NCI-H2081 (cell line): ENCODE measurements at places on chromosomes 5 and 9.

GRCh38 chr5:135977375-135977928 is 22.7 kb upstream of the LECT2 start:
- DNase-seq, result no peak

- no peak for DNase-seq
These were observed 11.3 kb downstream of the CYSTM1 start for GRCh38 chr5:140186267-140186671.

GRCh38 chr9:125509476-125509875 is 197.5 kb downstream of the MAPKAP1 start:
- no peak for DNase-seq

GRCh38 chr5:174943785-174944184 is 219.4 kb downstream of the MSX2 start:
- DNase-seq, result no peak

GRCh38 chr9:73183917-73184861 is 32.5 kb downstream of the ANXA1 start:
- peak; percentile 36 for DNase-seq

GRCh38 chr5:80963521-80963895 is 3.3 kb downstream of the RASGRF2 start:
- no peak for DNase-seq

DNA sequence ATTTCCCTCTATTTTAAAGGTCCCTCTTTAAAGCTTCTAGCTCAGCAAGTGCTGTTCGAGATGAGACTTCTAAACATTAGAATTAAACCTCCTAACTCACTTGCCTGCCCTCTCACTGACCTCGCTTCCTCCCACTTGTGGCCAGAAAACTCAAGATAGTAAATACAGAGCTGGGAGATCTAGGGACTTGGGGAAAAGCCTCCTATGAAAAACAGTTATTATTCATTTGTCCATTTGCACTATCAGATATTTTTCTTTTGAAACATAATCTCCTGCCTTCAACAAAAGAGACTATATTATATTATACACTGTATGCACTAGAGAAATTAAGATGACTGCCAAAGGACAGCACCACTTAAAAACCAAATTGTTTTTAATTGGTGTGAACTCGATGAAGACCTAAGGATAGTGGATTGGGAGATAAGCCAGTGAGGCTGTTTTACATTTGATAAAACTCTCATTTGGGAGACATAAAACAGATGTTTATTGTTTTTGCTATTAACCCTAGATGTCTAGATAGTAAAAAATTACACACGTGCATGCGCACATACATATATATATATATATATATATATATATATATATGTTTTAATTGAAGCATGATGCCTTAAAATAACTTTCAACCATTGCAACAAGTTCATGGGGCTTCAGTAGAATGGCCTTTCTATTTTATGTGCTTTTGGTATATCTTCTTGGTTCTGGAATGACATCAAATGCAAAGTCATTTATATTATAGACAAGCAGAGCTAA is 229.4 kb downstream of the ADAMTSL1 start:
- no peak for DNase-seq

DNA sequence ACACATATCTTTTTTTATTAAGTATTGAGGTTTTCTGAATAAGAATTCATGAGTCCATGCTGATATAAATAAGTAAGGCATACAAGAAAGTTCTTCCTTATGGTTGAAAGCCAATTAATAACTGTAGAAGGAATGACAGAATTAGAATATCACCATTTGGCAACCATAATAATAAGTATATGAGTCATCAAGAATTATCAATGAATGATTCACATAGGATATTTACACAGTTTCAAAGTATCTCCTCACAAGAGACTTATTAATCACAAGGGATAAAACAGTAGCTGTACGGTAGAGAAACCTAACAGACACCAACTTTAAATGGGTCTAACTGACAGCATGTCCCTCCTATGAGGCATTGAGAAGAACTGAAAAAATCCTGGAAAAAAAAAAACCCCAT is 161.6 kb downstream of the NR3C1 start:
- DNase-seq, result no peak

DNA sequence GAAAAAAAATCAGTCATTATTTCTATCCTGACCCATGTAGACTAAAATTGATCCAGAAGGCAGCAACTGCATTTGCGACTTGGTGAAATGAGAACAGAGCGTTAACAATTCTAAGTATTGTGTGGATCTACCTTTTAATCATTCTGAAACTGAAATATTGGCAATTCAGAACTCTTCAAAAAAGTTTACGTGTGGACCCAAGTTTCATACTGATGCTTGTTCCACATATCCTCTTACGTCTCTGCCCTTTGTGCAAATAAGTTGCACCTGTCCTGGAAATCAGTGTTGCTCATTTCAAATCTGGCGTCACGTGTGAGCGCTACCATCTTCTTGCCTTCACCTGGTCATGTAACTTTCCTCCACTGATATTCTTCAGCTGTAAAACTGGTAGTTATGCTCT is 74.7 kb downstream of the NTRK2 start:
- DNase-seq, result no peak

DNA sequence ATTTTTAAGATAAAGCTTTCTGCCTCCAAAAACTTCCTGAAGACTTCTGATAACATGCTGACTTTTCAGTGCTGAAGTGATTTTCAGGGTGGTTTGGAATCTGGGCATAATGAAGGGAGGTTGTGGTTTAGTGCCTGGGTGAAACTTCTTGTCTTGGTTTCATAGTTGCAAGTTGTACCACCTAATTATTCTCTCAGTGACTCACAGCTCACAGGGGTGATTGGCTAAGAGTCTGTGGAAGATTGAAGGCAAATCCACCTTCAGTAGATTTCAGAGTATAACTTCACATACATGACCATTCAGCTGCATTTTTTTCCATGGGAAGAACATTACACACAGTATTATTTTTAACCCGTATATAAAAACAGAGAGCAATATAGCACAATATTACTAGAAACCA is 199.9 kb downstream of the PTTG1 start:
- DNase-seq, result no peak

DNA sequence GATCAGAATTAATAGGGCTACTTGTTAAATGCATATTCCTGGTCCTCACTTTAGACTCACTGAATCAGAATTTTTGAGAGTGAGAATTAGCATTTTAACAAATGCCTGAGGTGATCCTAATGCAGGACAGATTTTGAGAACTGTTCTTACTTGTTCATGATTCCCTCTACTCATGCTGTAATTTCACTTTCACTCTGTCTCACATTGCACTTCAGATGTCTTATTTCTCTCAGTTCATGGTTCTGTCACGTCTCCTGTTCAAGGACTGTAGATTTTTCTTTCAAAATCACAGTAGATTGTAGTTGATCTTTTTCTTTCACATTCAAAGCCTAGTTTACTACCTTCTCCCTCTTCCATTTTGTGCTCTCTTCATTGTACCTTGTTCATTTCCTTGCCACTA is 54.3 kb downstream of the ADGRV1 start:
- DNase-seq, result no peak

- no peak for DNase-seq
These were observed 46.3 kb upstream of the NR3C1 start for GRCh38 chr5:143449772-143450171.

DNA sequence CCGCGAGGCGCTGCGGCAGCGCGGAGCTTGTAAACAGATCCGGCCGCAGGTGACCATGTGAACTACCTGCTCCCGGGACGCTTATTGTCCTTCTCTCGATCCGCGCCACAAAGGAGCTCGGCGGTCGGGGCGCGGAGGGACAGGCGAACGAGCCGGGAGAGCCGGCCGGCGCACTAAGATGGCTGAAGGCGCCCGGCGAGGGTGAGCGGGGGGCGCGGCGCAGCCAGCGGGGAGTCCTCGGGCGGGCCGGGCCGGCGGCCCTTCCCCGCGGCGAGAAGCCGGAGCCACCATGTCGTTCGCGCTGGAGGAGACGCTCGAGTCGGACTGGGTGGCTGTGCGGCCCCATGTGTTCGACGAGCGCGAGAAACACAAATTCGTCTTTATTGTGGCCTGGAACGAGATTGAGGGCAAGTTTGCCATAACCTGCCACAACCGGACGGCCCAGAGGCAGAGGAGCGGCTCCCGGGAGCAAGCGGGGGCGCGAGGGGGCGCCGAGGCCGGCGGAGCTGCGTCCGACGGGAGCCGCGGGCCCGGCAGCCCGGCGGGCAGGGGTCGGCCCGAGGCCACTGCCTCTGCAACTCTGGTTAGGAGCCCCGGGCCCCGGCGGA is 535 bp downstream of the JMY start:
- DNase-seq, result peak; percentile 27

GRCh38 chr5:7650755-7651154 is 200.2 kb downstream of the CFAP90 start:
- DNase-seq, result no peak

GRCh38 chr9:129313331-129313955 is 135.4 kb upstream of the IER5L start:
- no peak for DNase-seq

GRCh38 chr9:31519011-31519410 is 865.4 kb upstream of the ACO1 start:
- no peak for DNase-seq

- DNase-seq, result no peak
These were observed 2223.1 kb upstream of the C9orf72 start for GRCh38 chr9:29796291-29796952.

DNA sequence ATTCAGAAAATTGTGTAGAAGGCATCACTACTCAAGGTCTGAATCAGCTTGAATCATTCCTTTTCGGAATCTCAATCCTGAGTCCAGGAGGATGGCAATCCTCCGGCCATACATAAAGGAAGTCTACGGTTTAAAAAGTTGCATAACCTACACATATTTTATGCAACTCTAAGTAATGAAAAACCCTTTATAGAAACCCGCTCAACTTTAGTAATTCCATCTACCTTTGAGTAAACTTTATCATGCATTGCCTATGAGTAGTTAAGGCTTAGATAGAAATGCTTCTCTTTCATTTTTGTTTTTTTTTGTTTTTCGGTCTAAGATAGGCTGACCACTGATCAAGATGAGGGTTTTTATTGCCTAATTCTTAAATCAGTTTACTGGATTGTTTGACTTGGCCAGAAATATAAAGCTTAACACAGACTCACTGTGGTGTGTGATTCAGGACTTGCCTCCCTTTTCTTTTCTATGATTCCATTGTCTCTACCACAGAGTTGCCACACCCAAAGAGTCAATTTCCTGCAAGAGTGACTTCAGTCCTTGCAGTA is 85.0 kb downstream of the LURAP1L start:
- DNase-seq, result peak; percentile 25

DNA sequence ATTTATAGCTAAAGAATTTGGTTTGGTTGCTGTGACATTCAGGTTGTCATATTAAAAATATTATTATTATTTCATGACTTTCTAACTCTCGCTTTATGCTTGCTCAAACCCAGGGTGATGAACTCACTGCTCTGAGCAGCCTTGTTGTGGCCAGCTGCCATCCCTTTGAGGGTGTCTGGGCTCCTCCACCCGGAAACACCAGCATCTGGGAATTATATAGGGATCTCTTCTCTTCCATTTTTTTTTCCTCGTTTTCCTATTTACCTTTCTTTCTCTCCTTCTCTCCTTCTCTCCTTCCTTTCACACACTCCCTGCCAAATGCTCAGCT is 355.8 kb upstream of the SMARCA2 start:
- DNase-seq, result no peak

DNA sequence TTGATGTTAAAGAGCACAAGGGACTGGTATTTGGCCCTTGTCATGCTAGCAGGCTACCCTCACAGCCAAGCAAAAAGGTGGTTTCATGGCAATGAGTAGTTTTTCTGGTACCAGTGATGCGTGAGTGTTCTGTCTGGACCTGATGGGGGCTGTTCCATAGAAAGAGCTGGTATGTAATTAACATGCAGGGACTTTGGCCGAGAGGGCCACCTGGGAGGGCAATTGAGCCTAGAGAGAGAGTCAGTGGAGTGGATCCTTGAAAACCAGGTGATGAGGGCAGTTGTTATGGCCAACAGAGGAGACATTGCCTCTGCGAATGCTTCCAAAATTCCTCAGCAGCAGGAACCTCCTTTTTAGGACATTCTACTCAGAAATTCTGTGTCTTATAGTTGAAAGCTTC is 383.3 kb downstream of the PSAT1 start:
- DNase-seq, result no peak

GRCh38 chr5:127562252-127562651 is 44.8 kb downstream of the PRRC1 start:
- DNase-seq, result no peak

DNA sequence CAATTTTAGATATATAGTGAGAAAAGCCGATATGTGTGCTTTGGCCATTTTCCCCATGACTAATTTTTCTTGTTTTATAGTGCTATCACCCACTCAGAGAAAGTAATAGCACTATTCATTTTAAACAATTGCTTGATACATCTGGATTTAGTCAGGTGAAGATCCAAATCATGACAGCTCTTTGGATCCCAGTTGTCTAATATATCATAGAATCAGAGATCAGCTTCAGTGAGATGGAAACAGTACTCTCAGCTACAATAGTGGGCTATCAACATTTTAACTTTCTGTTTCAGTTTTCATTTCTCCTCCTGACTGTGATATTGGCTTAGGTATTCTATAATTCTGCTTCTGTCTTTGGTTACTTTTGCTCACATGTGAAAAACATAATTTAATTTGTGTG is 38.7 kb downstream of the VCAN start:
- DNase-seq, result no peak

DNA sequence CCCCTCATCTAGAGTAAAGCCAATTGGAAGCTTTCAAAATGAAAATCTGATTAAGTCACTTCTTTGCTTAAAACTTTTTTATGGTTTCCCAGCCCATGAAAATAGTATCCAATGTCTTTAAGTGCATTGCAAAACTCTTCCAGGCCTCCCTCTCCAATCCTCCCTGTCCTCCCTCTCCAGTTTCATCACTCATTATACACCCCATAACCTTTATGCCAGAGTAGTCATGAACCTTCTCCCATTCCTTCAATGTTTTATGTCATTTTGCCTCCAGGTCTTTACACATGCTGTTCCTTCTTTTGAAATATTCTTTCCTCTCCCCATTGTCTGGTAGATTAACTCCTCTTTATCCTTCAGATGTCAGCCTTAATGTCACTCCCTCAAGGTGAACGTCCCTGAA is 8.1 kb upstream of the ZNF354A start:
- DNase-seq, result no peak

DNA sequence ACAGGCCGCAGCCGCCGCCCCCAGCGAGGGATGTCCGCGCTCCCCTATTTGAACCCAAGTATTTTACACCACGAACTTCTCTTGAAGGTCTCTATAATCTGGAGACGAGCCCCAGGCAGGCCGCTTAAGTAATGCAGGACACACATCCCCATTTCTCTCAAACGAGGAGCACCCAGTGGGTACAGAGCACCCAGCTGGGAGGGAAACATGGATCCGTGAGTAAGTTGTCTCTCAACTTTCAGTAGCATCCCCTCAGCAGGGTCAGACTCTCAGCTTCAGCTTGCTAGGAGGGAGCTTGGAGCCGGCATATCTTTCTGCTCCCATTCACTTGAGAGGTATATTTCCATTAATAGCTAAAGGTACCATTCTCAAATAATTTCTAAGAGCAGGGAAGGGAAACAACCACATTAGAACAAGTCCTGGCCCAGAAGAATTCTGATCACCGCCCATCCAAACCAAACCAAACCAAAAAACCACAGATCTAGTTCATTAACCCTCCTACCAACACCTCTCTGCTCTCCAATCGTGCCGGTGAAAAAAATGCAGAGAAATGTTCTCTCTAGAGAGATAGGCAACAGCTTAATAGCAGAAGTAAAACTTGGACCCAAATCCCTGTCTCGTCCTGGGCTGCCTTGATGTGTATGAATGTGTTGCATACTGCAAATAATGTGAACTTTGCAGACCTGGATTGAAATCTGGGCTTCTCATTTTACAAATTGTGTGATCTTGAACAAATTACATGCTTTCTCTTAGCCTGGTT is 910 bp downstream of the TDRD7 start:
- DNase-seq, result no peak

GRCh38 chr5:108730617-108731340 is 16.9 kb upstream of the FER start:
- DNase-seq, result no peak
